ENCODE measurements at places on chromosomes 2 and 18.

- DNase-seq: no peak
Measured at GRCh38 chr18:48698707-48699106, 159.9 kb downstream of the CTIF start.

DNA sequence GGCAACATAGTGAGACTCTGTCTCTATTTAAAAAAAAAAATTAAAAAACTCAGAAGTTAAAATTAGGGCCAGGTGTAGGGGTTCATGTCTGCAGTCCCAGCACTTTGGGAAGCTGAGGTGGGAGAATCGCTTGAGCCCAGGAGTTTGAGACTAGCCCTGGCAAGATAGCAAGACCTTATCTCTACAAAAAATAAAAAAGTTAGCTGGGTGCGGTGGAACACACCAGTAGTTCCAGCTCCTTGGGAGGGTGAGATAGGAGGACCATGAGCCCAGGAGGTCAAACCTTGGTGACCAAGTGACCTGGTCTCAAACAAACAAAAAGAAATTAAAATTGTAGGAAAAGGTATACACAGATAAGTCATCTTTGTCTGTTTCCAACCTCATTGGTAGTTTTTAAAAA lies 11.3 kb downstream of the TTLL4 start:
- no peak for DNase-seq

- no peak for DNase-seq
Measured at GRCh38 chr2:16215902-16216557, 275.7 kb downstream of the MYCN start.

DNA sequence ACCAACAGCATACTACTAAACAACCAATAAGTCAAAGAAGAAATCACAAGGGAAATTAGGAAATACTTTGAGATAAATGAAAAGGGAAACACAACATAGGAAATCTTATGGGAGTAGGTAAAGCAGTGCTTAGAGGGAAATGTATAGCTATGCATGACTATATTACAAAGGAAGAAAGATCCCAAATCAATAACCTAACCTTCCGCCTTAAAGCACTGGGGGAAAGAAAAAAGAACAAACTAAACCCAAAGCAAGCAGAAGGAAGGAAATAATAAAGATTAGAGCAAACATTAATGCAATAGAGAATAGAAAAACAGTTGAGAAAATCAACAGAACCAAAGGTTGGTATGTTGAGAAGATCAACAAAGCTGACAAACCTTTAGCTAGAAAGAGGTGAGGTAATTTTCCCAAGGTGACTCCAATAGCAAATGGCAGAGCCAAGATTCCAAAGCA lies 49.9 kb downstream of the DDX1 start:
- no peak for DNase-seq

GRCh38 chr2:241769819-241770184 lies 6.8 kb upstream of the GAL3ST2 start:
- DNase-seq: no peak

GRCh38 chr18:37550118-37550875 lies 15.3 kb downstream of the CELF4 start:
- no peak for DNase-seq

GRCh38 chr2:97720746-97721145 lies 7.4 kb downstream of the ZAP70 start:
- DNase-seq: no peak

DNA sequence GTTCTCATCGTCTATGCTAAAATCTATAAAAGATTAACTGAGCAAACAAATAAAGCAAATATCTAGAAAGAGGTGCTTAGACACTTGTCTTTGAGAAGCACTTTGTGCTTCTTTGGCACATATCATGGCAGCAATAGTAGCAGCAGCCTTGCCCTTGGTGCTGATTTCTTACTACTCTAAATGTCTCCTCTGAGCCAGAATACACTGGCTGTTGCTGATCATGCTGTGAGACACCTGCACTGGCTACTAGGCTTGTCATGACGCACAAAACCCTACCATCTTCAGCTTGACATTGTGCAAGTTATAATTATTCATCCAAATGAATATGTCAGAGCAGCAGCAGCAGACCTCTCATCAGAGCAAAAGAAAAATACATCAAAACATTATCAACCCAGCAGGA lies 46.7 kb downstream of the FANCL start:
- no peak for DNase-seq

- no peak for DNase-seq
Measured at GRCh38 chr2:147232225-147232669, 612.6 kb upstream of the ACVR2A start.

GRCh38 chr2:31762085-31762484 lies 181.3 kb upstream of the SRD5A2 start:
- DNase-seq: no peak

DNA sequence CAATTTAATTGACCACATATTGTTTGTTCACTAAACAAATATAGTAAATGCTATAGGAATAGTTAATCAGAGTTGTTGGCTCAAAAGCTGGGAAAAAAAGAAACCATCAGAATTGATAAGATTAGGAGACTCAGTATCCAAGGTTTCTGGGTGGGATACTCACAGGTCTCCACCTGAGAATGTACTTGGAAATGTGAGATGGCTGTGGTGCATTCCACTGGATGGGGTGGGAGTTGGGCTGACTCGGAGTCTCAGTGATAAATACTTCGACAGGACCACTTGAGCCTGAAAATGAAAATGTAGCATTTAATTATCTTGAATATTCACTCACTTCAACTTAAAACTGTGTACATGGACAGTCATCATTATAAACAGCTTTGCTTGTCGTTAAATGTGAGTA lies 21.2 kb downstream of the FN1 start:
- no peak for DNase-seq

DNA sequence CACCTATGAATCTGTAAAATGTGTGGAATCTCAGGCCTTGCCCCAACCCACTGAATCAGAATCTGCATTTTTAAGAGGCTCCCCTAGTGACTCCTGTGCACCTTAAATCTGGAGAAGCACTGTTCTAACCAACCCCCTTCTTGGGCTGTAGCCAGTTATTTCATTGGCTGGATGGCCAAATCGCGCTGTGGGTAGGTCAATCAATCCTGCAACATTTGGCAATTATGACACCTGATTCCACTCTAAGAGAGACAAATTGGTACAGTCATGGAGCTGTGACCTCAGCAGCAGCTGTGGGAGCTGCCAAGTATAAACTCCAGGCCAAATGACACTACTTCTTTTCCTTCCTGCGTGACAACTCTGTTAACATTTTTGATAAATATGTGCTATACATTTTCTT lies 208.7 kb downstream of the CLIP4 start:
- no peak for DNase-seq

DNA sequence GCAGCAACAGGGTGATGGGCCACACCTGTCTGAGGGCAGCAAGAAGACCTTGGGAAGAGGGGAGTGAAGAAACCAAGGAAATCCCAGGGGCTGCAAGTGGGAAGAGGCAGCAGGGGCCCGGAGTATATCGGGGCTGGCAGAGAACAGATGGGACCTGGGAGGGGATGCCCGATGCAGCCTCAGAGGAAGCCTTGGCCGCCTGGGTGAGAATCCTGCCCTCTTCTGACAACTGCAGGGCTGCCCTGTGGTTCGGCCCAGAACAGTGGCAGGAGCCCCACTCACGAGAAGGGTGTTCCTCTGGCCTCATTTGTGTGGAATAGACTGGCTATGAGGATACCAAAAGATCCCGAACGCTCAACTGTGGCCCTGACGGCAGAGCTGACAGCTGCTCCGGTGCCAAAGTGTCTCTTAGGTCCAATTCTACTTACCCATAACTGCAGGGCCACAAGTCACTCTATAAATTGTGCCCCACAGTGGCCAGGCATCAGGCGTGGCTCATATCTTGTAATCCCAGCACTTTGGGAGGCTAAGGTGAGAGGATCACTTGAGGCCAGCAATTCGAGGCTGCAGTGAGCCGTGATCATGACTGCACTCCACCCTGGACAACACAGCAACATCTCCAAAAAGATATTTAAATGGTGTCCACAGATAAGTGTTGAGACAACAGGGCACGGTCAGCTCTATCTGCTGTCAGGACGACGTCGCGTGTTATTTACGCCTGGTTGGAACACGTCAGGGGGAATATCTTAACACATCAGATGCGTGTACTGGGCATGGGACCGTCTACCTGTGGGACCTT lies 23.6 kb upstream of the ID2 start:
- DNase-seq: no peak

- DNase-seq: no peak
Measured at GRCh38 chr2:29113027-29113686, 2.1 kb upstream of the CLIP4 start.

GRCh38 chr2:191234376-191234775 lies 10.8 kb upstream of the MYO1B start:
- DNase-seq: no peak

- DNase-seq: no peak
Measured at GRCh38 chr18:77162580-77162979, 30.0 kb upstream of the MBP start.

DNA sequence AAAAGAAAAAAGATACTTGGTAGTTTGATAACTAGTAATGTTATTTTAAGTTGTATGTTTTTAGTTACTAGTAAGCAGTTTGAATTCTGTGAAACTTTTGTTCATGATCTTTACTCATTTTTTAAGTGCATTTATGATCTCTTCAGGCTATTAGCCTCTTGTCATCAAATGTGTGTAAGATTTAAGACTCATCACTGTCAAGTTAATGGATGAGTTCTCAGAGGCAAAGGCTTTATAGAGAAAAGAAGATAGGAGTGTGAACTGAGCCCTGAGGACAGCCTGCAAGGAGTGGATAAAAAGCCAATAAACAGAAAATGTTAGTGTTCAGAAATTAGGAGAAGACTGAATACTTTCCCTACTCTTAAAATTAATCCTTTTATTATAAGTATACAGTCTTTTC lies 13.5 kb downstream of the NDUFV2 start:
- no peak for DNase-seq

GRCh38 chr2:64958556-64958955 lies 30.6 kb upstream of the SLC1A4 start:
- DNase-seq: no peak

DNA sequence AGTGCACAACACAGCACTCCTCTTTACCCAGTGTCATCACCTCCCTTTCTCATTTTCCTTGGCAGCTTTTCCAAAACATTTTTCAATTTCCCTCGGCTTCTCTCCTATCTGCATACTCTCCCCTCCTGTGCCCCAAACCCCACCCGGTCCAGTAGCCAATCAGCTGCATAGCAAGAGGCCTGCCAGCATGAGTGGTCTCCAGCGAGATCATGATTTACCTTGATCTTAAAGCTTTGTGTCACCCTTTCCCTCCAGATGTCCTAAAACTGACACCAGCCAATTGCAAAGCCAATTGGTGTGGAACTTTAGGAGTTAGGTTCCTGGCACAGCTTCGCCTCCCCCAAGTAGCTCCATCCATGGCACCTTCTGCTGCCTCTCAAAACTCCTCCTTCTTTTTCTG lies 45.2 kb upstream of the SH3RF3 start:
- no peak for DNase-seq

DNA sequence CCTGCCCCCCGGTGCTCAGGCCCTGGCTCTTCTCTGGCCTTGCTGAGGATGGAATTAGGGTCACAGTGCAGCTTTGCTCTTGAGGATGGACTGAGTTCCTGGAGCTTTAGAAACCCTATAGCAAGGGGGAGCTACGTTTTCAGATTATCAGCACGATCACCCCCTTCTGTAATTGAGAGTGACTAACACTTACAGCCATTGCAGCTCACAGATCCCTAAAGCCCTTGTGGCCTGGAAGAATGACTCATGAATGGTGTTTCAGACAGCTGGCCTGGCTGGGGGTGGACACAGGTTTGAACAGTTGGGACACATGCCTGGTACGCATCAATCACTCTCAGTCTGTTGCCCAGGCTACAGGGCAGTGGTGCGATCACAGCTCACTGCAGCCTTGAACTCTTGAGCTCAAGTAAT lies 79.7 kb upstream of the IGFBP5 start:
- no peak for DNase-seq

GRCh38 chr2:233094614-233095013 lies 34.5 kb downstream of the INPP5D start:
- no peak for DNase-seq

DNA sequence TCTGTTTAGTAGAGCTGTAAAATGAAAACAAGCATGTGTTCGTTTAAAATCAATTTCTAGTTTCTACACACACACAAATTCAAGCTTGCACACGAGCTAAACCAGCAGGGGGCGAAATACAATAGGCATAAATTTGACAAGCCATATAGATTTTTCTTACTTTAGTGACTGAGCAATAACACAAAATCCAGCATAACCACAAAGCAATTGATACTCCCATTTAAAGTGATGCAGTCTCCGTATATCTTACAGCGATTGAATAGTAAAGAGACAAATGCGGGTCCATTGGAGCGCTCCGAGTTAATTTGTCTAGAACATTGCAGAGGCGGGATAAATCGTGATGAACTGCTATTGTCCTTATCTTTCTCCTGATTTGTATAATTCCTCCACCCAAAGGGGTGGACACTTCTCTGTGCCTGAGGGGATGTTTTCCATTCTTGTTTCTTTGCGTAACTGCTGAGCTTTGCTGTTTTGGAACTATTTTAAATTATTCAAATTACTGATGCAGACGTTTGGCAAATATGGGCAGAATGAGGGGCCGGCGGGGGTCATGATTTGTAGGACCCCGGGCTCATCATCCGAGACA lies 1.2 kb upstream of the AFTPH start:
- DNase-seq: peak; percentile 65

- no peak for DNase-seq
Measured at GRCh38 chr2:9739531-9739964, 103.7 kb upstream of the TAF1B start.

DNA sequence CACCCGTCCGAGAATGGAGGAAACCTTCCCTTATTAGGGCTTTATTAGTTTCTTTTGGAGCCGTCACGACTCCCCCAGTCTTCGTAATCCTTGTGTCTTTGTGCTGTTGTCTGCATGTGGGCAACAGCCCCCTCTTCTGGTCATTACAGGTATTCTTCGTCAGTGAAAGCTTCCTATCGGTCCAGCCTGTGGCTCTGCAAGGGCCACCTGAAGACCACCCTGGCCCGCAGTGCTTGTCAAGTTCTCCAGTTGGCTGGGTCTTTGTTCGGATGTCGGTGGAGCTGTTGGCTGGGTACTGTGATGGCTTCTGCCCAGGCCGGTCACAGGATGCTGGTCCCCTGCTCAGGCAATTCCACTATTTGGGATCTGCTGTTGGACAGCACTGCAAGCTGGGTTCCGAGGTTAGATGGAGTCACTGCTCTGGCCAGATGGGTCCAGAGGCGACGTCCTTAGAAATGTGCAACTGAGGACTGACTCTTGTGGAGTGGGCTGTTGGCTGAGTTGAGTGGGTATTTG lies 19.2 kb downstream of the E2F6 start:
- DNase-seq: peak; percentile 17

DNA sequence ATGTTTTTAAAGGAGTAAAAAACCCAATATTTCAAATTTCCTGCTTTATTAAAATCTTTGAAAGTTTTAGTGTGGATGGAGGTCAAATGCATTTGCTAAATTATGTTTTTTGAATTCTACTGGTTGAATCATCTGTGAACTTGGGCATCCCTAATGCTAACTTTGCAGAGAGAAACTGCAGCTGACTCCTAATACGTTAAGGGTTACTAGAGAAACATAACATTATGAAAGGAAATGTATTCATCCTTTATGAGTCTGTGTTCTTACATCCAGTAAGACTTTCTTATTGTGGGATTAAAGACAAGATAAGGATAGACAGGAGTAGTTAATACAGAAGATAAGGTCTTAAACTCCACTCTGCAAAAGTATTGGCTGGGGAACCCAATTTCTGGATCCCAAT lies 140.6 kb downstream of the FAM124B start:
- DNase-seq: no peak

All from naive thymus-derived CD8-positive, alpha-beta T cell (primary cell).